Suprapubic skin (tissue), 4 donors: ENCODE measurements at places on chromosomes 1 and 21. TPM values are rescaled to one million over a fixed set of nuclear protein-coding genes. Genes with fewer than 3 reads are reported as not detected.

- DNase-seq: no peak
Measured at GRCh38 chr21:42438316-42439205, 34.9 kb downstream of the UBASH3A start.

DNA sequence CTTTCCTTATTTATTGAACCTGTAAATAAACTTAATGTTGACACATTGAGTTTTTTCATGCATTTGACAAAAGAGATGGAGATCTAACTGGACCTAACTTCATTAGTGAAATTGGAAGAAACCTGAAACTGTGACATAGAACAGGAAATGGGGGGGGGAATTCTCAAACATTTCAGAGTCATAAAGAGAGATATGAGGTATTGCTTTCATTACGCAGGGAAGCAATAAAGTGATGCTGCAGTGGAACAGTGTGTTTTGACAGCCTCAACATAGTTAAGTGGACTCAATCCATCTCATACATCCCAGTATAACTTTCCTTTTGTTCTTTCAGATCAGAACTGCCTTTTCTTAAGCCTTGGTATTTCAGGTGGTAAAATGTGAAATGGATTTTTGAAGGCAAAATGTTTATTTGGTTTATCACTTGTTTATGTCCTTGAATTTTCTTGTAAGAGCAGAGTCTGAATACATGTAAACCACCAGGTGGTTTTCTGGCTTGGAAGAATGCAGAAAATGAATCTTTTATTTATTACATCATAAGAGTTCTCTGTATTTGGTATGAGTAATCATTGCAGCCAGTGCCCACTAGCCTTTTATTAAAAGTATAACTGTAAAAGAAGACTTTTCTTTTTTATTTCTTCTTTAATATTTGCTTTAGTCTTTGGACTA, 132.5 kb downstream of the ZNF326 start:
- no peak for DNase-seq

- DNase-seq: no peak
Measured at GRCh38 chr1:161678500-161678899, 15.6 kb downstream of the FCGR2B start.

DNA sequence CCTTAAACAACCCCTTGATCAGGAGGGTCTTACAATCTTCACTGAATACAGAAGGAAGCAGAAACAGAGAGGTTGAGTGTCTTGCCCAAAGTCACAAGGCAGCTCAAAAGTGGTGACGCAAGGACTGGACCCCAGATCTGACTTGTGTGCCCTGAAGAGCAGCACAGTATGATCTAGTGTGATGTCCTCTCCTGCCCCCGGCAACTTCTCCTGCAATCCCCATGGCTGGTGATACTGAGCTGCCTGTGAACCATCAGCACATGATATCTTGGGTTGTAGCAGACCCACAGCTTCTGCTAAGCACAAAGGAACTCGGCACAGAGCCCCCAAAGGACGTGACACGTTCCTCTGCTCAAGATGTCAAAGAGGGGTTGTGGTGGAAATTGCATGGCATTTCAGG, 51.2 kb upstream of the EDN2 start:
- peak; percentile 40 for DNase-seq

- DNase-seq: no peak
Measured at GRCh38 chr21:16536643-16537434, 807.1 kb downstream of the USP25 start.

- no peak for DNase-seq
Measured at GRCh38 chr1:41842993-41843755, 75.5 kb downstream of the HIVEP3 start.

DNA sequence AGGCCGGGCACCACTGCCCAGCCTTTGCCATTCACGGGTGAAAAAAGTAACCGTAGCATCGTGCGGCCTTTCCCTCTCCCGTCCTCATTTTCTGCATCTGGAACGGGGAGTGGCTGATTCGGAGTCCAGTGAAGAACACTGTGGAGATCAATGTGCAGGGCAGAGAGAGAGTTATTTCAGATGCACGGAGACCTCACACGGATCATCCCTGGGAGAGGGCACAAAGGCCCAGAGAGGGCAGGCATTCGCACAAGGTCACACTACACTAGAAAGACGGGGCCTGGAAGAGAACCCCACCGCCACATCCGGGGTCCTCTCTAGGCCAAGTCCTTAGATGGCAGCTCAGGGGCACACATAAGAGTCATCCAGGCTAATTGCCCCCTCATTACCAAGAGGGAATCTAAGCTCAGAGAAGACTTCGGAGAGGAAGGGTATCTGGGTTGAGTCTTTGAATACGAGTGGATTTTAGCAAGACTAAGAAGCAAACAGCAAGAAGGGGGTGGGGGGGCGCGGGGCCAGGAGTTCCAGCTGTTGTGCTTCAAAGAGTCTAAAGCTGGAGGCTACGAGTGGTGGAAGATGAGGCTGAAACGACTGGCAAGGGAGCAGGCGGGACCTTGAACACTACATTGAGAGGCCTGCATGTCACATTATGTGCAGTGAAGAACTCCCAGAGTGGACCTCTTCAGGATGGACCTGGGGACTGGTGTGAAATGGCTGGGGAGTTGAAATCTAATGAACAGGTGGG, 857 bp downstream of the GPX7 start:
- DNase-seq: no peak

- DNase-seq: no peak
Measured at GRCh38 chr1:177432897-177433296, 262.1 kb downstream of the BRINP2 start.

DNA sequence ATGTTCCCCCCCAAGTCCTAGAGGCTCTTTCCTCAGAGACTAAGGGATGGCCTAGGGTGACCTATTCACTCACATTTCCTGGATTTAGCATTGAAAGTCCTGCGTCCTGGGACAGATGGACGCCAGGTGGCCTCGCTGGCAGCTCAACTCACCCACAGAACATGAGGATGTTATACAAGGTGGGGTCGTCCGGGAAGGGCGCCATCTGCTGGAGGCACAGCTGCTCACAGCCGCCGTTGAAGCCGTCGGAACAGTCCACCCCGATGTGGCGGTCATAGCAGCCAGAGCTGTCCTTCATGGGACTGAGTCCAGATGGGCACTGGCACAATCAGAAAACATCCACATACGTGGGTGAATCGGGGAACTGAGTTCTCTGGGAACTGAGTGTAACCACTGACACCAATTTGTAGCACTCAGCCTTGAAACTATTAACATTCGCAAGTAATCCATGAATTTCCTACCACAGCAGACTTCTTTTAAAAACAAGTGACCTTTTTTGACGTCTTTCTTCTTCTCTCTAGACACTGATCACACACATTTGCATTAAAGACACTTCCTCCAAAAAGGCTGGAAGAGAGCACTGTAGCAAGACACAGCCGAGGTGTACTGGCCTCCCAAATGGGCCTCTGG, 215.4 kb downstream of the ASTN1 start:
- DNase-seq: no peak

GRCh38 chr1:234554698-234555311, 55.2 kb downstream of the IRF2BP2 start:
- DNase-seq: peak; percentile 49

GRCh38 chr1:36582066-36582755, 99.5 kb upstream of the CSF3R start:
- DNase-seq: no peak

GRCh38 chr1:60044881-60045280, 28.7 kb downstream of the C1orf87 start:
- DNase-seq: no peak

GRCh38 chr1:112318698-112319370, 77.2 kb upstream of the CTTNBP2NL start:
- no peak for DNase-seq

DNA sequence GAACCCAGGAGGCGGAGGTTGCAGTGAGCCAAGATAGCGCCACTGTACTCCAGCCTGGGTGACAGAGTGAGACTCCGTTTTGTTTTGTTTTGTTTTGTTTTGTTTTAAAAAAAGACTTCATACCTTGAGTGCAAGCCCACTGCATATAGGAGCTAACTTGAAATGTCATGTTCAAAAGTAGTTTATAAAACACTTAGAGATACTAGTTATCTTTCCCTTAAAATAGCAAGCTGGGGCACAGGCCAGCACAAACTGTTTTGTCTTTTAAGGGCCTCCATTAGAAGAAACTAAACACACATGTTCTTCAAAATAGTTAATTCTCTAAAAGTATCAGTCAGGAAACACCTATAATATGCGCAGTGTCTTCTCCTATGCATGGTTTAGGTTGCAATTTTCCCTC, 505.1 kb upstream of the TMPRSS15 start:
- no peak for DNase-seq

DNA sequence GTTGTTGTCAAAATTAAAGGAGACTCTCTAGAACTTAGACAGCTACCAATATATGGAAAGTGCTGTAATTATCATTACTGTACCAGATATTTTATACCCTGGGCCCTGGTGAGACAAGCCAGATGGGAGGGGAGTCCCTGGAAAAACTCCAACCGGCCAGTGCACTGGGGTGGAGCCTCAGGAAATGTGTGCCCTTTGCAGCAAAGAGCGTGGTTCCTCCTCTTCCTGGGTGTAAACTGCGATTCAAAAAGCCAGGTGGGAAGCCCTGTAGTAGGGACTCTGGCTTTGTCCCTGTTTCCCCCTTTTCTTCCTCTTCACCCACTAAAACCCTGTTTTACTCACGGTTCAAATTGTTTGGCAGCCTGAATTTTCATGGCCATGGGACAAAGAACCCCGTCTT, 812.3 kb downstream of the PLA2G4A start:
- no peak for DNase-seq

GRCh38 chr1:100565533-100565932, 27.6 kb downstream of the GPR88 start:
- no peak for DNase-seq

DNA sequence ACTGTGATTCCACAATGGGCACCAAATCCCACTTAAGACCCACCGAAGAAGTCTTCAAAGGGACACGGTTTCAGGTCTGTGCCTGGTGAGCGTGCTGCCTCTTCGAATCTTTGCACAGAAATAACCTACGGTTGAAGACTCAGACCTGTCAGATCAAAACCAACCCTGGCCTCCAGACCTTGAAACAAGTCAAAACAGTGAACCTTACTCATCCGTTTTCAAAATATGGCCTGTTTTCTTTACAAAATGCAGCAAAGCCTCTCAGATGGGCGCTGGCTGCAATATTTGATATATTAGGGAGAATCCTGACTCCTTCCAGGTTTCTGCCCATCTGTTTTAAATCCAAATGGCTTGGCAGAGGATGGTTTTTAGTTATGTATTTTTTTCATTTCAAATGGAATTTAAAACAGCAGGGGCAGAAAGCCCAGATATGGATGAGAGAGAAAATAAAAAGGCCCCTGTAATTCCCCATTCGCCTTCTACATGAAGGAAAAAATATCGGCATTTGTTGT, 14.0 kb downstream of the JUN start:
- DNase-seq: no peak

GRCh38 chr1:49016030-49016977, 239.6 kb upstream of the BEND5 start:
- DNase-seq: no peak

DNA sequence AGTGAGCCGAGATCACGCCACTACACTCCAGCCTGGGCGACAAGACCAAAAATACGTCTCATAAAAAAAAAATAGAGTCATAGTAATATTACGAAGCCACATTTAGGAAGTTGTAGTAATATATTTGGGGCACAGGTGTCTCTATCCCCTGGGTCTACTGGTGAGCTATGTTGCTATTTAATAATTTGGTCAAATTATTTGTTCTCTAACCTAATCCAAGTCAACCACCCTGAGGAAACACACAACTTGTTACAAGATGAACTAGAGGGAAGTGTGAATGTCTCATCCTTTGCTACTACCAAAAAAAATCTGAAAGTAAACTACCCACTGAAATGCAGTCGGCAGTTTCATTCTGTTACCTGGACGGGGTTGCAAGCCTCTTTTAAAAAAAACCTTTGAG, 35.3 kb downstream of the RGS8 start:
- DNase-seq: no peak

DNA sequence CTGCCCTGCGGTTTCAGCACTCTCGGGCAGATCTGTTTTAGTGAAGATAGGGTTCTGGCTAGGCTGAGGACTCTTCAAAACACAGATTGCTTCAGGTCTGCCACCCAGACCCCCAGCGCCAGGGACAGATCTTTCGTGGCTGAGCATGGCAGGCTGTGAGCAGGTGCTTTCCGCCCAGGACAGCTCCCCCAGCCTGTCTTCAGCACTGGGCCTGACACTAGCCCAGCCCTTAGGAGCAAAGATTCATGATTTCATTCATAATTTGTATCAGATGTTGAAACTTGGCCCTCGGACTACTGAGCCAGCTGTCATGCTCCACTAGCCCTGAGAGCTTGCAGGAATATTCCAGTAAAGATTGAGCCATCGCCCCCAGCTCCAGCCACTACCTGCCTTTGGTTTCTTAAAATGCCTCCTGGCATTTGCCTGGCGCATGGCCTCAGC, 5.9 kb downstream of the ADPRS start:
- DNase-seq: peak; percentile 80

- no peak for DNase-seq
Measured at GRCh38 chr1:199981584-199981983, 45.9 kb upstream of the NR5A2 start.

DNA sequence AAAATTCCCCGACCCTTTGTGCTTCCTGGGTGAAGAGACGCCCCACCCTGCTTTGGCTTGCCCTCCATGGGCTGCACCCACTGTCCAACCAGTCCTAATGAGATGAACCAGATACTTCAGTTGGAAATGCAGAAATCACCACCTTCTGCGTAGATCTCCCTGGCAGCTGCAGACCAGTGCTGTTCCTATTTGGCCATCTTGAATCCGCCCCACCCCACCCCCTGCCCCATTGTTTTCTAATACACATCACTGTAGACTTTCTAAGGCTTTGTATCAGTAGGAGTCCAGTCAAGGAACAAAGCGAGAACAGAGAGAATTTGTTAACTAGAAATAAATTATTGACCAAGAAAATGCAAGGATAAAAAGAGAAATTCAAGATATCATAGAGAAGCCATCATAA, 178.2 kb downstream of the KCNK2 start:
- no peak for DNase-seq

DNA sequence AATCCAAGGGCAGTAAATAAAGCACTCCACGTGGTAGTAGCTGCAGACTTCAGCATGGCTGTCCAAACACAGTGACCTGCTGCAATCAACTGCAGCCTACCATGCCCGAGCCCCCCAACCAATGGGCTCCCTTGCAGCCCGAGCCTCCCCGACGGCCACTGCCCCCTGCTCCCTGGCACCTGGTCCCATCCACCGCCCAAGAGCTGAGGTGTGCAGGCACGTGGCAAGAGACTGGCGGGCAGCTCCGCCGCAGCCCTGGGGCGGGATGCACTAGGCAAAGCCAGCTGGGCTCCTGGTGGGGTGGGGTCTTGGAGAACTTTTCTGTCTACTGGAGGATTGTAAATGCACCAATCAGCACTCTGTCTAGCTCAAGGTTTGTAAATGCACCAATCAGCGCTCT, 57.6 kb upstream of the RGS2 start:
- no peak for DNase-seq

ZBTB17 gene
- 34.5 TPM for total RNA-seq

PLD5 gene
- total RNA-seq: 0.64 TPM

OR2L8 gene
- not detected for total RNA-seq

CELA3B gene
- not detected for total RNA-seq

DCST1 gene
- total RNA-seq: 8.2 TPM

CLSTN1 gene
- 118 TPM for total RNA-seq

VHLL gene
- total RNA-seq: not detected

CDA gene
- 15.6 TPM for total RNA-seq

OR2T29 gene
- total RNA-seq: not detected

FBXO28 gene
- total RNA-seq: 65.7 TPM

PRKAA2 gene
- total RNA-seq: 1.1 TPM

ADAM30 gene
- not detected for total RNA-seq

KCNT2 gene
- 2.5 TPM for total RNA-seq

CLDN17 gene
- total RNA-seq: not detected

HMGCL gene
- 17.7 TPM for total RNA-seq
